NCI-H748 treated with DMSO at 0.1 percent for 48 hours (cell line): ENCODE measurements at places on chromosomes 1 and 21.

DNA sequence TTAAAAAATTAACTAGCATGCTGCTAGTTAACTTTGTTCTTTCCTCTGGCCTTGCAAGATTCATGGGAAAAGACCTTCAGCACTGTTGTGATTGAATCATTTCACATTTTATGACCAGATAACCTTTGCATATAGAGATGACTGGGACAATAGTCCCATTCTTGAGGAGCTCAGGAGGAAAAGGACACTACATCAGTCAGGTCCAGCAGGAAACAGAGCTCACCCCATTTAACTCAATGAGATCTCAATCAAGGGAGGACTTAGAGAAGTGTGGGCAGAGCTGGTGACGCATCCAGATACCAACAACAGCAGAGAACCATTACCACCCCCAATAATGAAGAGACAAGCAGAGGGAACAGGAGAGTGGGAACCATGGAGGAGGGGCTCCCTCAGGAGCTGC lies 109.4 kb upstream of the GUCA2B start:
- no peak for DNase-seq

DNA sequence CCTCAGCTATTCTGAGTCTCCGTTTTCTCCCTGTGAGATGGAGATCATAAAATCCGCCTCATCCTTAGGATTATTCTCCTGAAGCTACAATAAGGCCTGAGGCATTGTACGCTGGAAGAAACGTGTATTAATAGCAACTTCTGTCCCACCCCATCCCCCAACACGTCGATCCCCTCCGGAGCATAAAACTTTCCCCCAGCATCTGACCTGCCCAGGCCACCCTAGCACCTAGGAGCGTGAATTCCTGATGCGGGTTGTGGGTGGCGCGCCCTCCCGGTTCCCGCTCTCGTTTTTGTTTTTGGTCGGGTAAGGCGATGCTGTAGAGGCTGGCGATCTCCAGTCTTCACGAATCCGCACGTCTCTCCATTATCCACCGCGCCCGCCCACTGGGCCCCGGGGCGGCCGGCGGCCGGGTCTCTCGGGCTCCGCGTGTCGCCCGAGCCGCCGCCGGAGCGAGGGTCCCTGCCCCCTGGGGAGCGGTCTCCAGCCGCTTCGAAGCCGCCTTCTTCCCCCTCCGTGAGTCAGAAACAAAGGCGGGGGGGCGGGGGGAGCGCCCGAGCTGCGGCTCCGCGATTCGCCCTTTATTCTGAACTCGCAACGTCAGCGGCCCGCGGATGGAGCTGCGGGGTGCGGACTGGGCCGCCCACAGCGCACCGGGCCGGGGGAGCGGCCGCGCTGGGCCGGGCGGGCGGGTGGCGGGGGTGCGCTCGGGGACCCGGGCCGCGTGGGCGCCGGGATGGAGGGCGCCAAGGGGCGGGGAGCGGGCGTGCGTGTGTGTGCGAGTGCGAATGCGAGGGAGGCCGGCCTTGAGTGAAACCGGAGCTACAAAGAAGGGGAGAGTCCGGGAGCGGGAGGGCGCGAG lies at the start of gene PLEKHO1:
PLEKHO1 (plus strand) TSS at position 646 of the 862 bp plus-strand sequence. CDS start 342 bp downstream, outside the sequence.
- no peak for DNase-seq

DNA sequence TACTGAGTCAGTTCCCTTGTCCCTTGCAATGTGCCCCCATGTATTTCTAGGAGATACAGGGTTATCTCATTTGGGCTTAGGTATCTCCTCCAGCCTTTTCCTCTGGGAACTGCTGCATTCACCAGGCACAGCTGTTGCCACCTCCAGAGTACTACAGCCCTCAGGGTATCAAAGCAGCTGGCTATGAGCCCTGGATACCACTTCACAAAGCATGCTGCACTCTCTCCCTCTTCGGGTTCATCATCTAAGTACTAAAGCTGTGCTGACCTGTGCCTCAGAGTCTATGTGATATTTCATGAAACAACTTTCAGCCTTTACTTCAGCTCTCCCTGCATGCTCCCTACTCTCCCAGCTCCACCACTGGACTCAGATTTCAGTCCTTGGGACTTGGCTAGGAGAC lies 62.3 kb downstream of the CCDC185 start:
- DNase-seq = no peak

GRCh38 chr1:153404086-153404635 lies 12.2 kb upstream of the S100A7A start:
- no peak for DNase-seq

- DNase-seq = no peak
Measured at GRCh38 chr1:116870300-116870699, 39.4 kb upstream of the PTGFRN start.

GRCh38 chr1:229058729-229059128 lies 212.2 kb upstream of the RAB4A start:
- DNase-seq = no peak

GRCh38 chr1:76418531-76418930 lies 344.0 kb downstream of the ST6GALNAC3 start:
- no peak for DNase-seq

DNA sequence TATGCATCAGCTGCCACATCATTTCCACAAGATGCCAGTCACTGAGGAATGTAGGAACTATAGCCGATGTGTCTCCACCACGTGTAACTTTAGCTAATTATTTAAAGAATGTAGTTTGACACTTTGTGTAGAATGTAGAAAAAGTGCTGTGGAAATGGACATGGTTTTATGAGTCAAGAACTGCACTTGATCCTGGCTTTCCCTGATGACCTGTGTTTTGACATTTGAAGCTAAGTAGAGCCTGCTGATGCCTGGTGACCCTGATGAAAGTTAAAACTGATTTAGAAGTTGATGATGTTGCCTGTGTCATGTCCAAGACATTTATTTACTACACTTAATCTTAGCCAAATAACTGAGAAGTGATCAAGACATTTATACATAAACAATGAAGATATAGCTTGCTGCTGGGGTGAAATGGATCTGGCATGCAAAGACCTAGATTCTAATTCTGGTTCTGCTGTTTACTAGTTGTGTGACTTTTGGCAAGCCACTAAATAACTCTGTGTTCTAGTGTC lies 4.4 kb upstream of the OSBPL9 start:
- no peak for DNase-seq

DNA sequence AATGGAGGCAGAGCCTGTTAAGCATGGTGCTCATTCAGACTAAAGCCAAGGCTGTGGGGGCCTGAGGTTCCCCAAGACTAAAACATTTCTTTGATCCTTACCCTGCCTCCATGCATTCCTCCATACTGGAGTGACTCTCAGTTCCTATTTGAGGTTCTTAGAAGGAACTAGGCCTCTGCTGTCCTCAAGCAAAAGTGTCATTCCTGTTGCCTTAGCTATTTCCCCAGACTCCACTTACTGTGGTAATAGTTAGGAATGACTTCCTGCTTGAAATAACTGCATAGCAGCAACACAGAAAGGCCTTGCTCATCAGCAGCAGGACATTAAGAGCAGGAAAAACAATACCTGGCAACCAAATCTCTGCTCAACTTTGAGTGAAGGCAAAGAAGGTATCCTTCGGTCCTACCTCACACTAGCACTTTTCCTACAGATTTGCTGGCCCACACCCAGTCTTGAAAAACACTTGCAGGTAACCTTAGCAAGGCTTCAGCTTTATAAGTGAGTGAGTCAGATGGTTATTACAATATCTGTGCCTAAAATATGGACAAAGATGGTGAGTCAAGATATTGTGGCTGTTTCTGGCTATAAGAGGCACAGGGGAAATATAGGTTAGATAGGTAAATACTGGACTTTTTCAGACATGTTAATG lies 14.8 kb downstream of the LRRC41 start:
- no peak for DNase-seq

DNA sequence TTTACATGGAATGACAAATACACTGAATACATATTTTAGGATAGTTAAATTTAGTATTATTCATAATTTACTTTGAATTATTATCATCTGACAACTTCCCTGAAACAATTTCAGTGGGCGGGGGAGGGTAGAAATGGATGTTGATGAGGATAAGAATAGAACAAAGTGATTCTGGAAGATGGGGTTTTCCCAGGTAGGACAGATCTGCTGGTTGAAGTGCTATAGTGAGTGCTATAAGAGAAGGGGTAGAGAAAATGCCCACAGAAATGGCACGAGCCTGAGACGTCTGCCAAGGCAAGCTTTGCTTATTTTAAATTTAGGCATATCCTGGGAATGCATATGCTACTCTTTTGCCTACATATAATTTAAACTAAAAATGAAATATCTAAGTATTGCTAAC lies 3.2 kb downstream of the CFH start:
- no peak for DNase-seq

DNA sequence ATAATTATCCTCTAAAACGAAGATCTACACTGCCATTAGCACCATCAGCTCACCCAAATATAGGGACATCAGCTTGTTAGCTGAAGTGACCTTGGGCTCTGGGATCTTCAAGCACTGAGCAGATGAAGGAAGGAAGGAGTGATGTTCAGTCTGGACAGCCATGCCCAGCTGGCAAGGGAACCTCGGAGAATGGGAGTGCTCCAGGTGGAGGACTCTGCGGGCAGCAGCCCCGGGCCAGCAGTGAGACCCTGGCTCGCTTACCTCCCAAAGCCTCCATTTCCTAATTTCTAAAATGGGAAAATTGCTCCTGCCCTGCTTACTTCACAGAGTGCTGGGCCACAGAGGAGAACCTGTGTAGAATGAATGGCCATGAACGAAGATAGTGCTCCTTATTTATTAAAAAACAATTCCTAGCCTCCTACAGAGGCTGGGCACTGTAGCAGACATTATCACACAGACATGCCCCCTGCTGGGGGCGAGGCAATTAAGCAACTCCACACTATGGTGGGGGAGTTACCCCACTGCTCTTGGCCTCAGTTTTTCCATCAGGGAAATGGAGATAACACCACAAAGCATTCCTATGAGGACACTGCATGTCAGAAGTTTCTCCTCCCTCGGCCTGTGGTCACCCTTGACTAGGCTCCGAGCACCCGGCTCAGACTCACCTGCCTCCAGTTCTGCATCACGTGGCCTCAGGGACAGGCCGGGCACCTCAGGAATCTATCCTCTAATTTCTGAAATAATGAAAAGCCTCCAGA lies 117.6 kb downstream of the KCNN3 start:
- DNase-seq = no peak

GRCh38 chr1:192724670-192725069 lies 84.2 kb upstream of the RGS2 start:
- no peak for DNase-seq

- no peak for DNase-seq
Measured at GRCh38 chr1:156886583-156887281, 6.8 kb upstream of the PEAR1 start.

DNA sequence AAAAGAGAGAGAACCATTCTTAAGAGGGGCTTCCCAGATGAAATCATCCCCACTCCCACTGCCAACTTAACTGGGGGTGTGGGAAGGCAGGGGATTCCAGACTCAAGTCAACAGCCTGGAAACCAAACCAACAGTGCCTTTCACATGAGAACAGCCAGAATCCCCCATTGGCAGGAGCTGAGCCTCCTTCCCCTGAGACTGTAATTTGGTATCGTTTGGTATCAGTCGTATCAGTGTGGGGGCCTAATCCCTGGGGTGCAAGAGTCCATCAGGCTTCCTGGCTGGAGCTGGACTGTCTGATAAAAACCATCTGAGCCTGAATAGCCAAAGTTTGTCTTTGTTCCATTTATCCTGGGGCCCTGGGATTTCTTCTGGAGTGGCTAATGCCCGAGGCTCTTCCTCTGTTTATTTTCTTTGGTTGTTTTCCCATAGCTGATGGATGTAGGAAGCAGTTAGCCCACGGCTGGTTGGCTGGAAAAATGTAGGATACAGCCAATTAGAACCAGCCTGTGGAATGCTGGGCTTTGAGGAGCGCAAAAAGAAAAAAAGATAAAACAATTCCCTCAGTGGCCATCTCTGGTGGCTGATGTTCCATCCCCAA lies 84.6 kb downstream of the LAMC2 start:
- no peak for DNase-seq

DNA sequence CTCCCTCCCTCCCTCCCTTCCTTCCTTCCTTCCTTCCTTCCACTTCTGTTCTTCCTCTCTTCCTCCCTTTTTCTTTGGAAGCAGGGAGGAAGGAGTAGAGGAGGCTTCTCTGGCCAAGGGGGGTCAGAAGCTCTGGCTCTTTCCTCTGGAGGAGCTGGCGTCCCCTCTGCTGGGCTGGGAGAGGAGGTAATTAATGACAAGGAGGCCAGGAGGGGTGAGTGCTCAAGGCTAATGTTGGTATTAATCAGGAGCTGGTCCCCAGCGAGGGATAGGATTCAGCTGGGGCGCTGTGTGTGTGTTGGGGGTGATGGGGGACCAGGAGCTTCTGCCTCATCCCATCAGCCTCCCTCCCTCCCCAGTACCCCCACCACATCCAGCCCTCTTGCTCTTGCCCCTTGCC lies 6.2 kb upstream of the PEAR1 start:
- DNase-seq = no peak

DNA sequence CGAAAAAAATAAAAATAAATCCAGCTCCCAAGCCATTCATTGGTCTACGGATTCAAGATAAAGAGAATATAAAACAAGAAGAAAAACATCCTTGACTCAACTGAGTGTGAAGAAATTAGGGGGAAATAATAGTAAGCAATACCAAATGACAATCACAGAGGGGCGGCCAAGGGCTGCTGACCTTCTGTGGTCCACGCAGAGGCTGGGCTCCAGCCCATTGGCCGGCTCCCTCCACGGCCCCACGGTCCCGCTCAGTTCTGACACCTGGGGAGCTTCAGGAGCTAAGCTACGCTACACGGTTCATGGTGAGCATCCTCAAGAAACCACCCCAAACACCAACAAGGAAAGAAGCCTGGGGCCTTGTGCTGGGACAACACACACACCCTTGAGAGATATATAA lies 400 bp upstream of the KRTAP10-12 start:
- DNase-seq = no peak

DNA sequence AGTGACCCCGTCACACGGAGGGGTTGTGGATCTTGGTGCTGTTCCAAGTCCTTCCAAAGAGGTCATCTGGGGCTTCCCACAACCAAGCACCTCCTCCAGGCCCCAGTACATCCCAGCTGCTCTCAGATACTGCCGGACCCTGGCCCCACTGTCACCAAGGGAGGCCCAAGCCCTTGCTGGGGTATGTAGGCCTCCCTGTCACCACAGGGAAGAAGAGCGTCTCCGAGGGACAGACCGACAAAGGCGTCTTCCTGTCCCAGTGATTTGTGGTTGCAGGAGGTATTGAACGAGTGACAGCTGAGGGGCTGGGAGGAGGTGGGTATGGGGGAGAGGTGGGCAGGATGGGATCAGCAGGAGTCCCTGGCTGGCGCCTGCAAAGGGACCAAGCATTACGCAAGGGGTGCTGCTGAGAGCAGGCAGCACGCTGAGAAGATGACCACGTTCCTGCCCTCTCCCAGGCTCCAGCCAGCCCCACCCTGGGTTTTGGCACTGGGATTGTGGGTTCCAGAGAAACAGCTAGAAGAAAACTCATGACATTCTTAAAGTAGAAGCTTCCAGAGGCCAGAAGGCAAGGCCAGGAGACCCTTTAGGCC lies 29.7 kb downstream of the LRP8 start:
- no peak for DNase-seq

- no peak for DNase-seq
Measured at GRCh38 chr1:217407534-217408001, 223.3 kb downstream of the GPATCH2 start.

DNA sequence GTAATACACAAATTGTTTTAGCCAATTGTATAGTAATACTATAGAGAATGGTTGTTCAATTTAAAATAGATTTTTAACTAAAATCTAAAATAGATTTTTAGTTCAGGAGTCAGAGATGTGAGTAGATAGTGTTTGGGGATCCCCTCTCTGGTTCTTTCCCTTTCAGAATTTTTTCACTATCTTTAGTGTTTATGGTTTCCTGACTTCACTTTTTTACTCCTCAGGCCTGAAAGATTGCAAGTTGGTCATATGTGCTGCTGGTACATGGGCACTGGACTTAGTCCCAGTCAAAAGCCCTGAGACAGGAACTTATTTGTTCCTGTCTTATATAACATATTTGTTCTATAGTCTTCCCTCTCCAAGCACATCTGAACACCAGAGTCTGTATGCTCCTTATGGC lies 96.8 kb upstream of the ATP1B1 start:
- no peak for DNase-seq
